Neuronal stem cell (in vitro differentiated cells): ENCODE measurements at places on chromosomes 3 and 15.

GRCh38 chr15:66954601-66955000, 110.8 kb upstream of the SMAD3 start:
- no peak overlapping the region for H3K27ac ChIP-seq
- H3K4me3 ChIP-seq: no peak overlapping the region
- no peak for DNase-seq
- H3K4me1 ChIP-seq: peaks cover 5% of the 10 kb centered on the region
- no peaks in the 10 kb centered on the region for H3K27me3 ChIP-seq
- H3K36me3 ChIP-seq: no peaks in the 10 kb centered on the region

DNA sequence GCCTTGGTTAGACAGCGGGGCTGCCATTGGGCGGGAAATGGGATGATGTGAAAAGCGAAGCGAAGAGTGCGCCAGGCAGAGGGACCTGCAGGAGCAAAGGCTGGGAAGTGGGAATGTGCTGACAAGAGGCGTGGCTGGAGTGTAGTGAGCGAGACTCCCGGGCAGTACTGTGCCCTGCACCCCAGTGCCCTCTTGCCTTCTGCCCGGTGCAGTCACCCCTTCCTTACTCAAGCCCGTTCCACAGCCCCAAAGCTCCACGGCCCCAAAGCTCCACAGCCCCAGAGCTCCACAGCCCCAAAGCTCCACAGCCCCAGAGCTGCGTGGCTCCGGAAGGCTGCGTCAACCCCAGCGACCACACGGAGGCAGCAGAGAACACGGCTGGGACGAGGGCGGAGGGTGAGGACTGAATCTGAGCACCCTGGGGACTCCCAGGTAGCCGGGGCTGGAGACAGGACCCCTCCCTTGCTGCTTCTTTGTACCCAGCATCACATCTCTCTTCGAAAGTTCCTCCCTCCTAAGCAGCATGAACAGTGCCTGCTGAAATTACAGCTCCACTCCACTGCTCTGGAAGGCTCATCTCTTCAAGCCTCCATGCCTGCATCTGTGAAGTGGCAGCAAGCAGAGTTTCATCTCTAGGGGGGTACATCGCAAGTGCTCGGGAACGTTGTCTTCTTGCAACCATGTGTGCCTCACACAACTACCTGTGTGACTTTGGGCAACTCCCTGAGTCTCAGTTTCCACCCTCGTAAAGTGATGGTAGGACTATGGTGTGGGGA, 108.9 kb downstream of the FBLN2 start:
- H3K27ac ChIP-seq: no peak overlapping the region
- no peak overlapping the region for H3K4me3 ChIP-seq
- peaks cover 3% of the 10 kb centered on the region for H3K27me3 ChIP-seq
- no peaks in the 10 kb centered on the region for H3K36me3 ChIP-seq
- peaks cover 18% of the 10 kb centered on the region for H3K4me1 ChIP-seq
- no peak for DNase-seq

- H3K36me3 ChIP-seq: peaks cover 64% of the 10 kb centered on the region
- H3K4me1 ChIP-seq: peaks cover 10% of the 10 kb centered on the region
- no peak for DNase-seq
- no peak overlapping the region for H3K4me3 ChIP-seq
- H3K27me3 ChIP-seq: no peaks in the 10 kb centered on the region
Observed at GRCh38 chr3:127012091-127012490, 29.2 kb downstream of the PLXNA1 start.

DNA sequence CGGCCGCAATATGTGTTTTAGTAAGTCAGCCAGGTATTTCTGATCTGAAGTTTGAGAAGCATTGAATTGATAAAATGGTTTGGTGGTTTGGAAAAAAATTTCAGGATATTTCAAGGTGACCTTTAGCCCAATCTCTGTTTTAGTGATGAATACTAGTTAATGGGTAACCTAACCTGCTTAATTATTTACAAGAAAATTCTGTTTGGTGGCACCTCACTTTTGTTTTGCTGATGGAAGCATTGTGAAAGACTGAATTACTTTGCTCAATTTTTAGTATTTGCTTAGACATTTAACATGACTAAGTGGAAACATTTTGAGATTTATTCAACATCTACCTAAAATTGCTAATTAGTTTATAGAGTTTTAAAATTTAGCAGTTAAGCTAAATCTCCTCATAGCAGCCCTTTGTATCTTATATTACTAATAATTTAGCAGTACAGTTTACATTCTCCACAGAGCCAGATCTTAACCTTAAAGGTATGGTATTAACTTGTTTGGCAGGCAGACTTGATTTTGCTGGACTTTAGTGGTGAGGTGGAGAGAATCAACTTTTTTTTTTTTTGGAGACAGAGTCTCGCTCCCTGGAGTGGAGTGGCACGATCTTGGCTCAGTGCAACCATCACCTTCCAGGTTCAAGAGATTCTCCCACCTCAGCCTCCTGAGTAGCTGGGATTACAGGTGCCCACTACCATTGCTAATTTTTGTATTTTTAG, 35.4 kb downstream of the GRAMD1C start:
- DNase-seq: no peak
- H3K36me3 ChIP-seq: no peaks in the 10 kb centered on the region
- no peak overlapping the region for H3K4me3 ChIP-seq

DNA sequence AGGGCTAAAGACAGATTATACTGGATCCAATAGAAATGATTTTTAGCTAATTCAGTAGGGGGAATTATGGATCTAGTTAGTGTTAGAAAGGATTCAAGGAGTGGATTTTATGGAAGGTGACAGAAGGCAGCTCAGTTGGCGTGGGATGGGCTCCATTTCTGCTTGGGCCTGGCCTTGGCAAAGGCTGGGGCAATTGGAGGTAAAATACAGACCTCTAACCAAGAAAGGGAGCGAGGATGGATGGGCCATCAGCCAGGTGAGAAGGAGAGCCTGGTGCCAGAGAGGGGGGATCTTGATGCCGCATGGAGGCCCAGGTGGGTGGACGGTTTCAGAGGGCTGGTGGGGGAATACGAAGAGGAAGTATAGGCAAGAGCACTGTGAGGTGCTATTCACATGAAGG, 40.7 kb upstream of the TRA2B start:
- no peaks in the 10 kb centered on the region for H3K4me1 ChIP-seq
- no peak overlapping the region for H3K27ac ChIP-seq
- no peak overlapping the region for H3K4me3 ChIP-seq
- no peaks in the 10 kb centered on the region for H3K36me3 ChIP-seq
- H3K27me3 ChIP-seq: no peaks in the 10 kb centered on the region

- no peak for DNase-seq
- no peaks in the 10 kb centered on the region for H3K36me3 ChIP-seq
- no peaks in the 10 kb centered on the region for H3K27me3 ChIP-seq
- no peak overlapping the region for H3K4me3 ChIP-seq
- no peaks in the 10 kb centered on the region for H3K4me1 ChIP-seq
Observed at GRCh38 chr3:182989566-182989965, 9.2 kb upstream of the DCUN1D1 start.

- no peaks in the 10 kb centered on the region for H3K27me3 ChIP-seq
- peaks cover 9% of the 10 kb centered on the region for H3K36me3 ChIP-seq
- H3K4me3 ChIP-seq: peak overlapping the region; percentile 3
- DNase-seq: no peak
- peaks cover 58% of the 10 kb centered on the region for H3K4me1 ChIP-seq
- H3K27ac ChIP-seq: peak overlapping the region; percentile 5
Observed at GRCh38 chr3:9198899-9199335, 50.5 kb downstream of the SRGAP3 start.

GRCh38 chr3:168714609-168715240, 619.0 kb upstream of the GOLIM4 start:
- no peaks in the 10 kb centered on the region for H3K27me3 ChIP-seq
- H3K36me3 ChIP-seq: peaks cover 34% of the 10 kb centered on the region
- no peak for DNase-seq
- no peak overlapping the region for H3K4me3 ChIP-seq
- no peaks in the 10 kb centered on the region for H3K4me1 ChIP-seq

DNA sequence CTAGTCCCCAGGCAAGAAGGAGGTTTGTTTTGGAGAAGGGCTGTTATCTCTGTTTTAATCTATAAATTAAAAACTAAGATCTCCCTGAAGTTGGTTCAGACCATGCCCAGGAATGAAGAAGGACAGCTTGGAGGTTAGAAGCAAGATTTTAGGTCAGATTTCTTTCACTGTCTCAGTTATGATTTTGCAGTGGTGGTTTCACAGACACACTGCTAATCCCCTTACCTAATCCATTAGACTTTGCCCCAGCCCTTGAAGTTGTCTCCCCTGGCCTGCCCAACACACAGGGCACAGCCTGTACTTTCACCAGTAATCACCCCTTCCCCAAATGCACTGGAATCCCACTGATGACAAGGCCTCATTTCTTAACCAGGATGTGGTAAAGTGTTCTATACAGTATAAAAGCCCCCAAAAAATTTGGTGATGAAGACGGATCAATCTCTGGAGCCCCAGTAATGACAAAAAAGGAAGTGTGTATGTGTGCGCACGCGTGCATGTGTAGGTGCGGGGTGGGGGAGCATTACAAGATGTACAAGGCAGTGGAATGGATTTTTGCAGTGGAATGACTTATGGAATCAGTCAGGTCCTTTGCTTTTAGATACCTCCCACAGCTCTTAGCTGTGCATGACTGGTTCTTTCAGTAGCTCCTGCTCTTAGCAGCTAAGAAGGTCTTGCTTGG, 73.1 kb upstream of the TERB2 start:
- no peaks in the 10 kb centered on the region for H3K27me3 ChIP-seq
- H3K4me1 ChIP-seq: no peaks in the 10 kb centered on the region
- no peaks in the 10 kb centered on the region for H3K36me3 ChIP-seq
- no peak overlapping the region for H3K27ac ChIP-seq
- no peak overlapping the region for H3K4me3 ChIP-seq

DNA sequence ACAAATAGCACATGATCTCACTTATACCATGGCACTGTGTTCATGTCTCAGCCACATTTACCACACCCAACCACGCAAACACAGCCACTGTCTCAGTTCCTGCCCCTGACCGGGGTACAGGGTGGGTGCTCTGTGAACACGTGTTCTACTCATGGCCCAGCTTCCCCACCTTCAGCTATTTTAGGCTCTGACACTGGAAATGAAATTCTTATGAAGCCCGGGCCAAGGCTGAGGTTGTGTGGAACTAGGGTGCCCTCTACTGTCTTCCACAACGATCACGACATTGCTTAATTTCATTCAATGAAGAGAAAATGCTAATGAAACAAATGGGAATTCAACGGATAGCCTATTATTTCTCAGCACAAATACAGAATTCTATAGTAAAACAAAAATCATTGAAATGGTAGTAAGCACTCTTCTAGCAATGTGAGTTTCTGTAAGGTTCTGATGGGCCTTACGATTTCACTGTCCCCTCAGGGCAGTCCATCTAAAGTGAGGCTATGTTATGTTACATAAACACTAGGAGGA, 2.1 kb upstream of the GABRA5 start:
- H3K4me3 ChIP-seq: no peak overlapping the region
- H3K36me3 ChIP-seq: no peaks in the 10 kb centered on the region
- no peak overlapping the region for H3K27ac ChIP-seq
- H3K27me3 ChIP-seq: peaks cover 47% of the 10 kb centered on the region
- no peaks in the 10 kb centered on the region for H3K4me1 ChIP-seq

DNA sequence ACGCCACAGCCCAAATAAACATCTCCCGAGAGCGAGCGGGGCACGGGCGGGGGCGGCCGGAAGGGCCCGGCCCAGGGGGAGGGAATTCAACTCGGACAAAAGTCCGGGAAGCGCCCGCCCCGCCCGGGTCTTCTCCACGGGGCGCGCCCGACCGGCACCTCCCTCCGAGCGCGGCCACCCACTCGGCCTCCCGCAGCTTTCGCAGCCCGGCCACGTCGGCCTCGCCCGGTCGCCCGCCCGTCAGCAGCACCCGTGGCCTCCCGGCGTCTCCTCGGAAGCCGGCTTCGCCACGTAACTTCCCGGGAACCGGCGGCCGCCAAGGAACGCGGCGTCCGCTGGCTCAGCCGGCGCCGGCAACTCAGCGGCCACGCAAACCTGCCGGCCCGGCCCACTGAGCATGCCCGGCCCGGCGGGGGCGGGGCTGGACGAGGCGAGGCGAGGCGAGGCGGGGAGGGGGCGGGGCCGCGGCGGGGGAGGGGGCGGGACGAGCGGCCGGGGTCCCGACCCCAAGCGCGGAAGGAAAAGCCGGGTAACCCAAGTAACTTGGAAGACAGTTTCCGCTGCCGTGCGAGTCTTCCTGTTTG, at the start of gene TJP1:
Gene TJP1, minus strand, starts transcription at position 369 of the 584 bp plus-strand sequence. CDS start 440 bp downstream, outside the sequence.
- no peaks in the 10 kb centered on the region for H3K27me3 ChIP-seq
- peak within 1 kb of the TSS; percentile 100 for H3K4me3 ChIP-seq
- no peaks in the 10 kb centered on the region for H3K36me3 ChIP-seq

- no peak for DNase-seq
- H3K27me3 ChIP-seq: no peaks in the 10 kb centered on the region
- H3K27ac ChIP-seq: no peak overlapping the region
- H3K36me3 ChIP-seq: no peaks in the 10 kb centered on the region
Observed at GRCh38 chr3:175479175-175479574, 620.0 kb downstream of the NAALADL2 start.

GRCh38 chr3:172627057-172627809, 83.6 kb downstream of the NCEH1 start:
- DNase-seq: no peak
- no peaks in the 10 kb centered on the region for H3K27me3 ChIP-seq
- no peak overlapping the region for H3K4me3 ChIP-seq

GRCh38 chr3:129058441-129059200, 2.0 kb upstream of the GP9 start:
- no peaks in the 10 kb centered on the region for H3K4me1 ChIP-seq
- DNase-seq: no peak
- peak overlapping the region; percentile 44 for H3K4me3 ChIP-seq
- peaks cover 8% of the 10 kb centered on the region for H3K27me3 ChIP-seq
- no peaks in the 10 kb centered on the region for H3K36me3 ChIP-seq
- no peak overlapping the region for H3K27ac ChIP-seq

GRCh38 chr15:81071120-81071519, 63.0 kb upstream of the CFAP161 start:
- no peak overlapping the region for H3K27ac ChIP-seq
- no peak for DNase-seq
- no peaks in the 10 kb centered on the region for H3K4me1 ChIP-seq
- H3K36me3 ChIP-seq: no peaks in the 10 kb centered on the region
- no peak overlapping the region for H3K4me3 ChIP-seq

DNA sequence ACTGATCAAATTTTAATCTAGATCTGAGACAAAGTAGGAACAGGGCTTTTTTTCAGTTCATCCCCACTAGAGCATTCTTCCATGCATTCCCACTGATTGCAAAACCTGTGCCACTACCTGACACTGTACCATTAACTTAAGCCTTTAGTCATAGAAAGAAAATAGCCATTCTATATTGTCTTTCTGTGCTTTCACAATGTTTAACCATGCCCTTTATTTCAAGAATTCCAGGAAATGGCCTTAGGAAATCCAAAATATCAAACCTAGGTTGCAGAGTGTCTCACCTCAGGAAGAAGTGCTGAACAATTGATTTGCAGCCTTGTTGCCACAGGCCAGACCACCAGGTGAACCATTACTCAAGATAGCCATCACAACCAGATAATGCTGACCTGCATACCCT, 56.2 kb upstream of the TGFBR2 start:
- H3K36me3 ChIP-seq: no peaks in the 10 kb centered on the region
- H3K27me3 ChIP-seq: no peaks in the 10 kb centered on the region
- peaks cover 27% of the 10 kb centered on the region for H3K4me1 ChIP-seq
- no peak overlapping the region for H3K4me3 ChIP-seq
